Stimulated activated memory B cell treated with anti-CD40 and anti-IgM and Interleukin-4, amounts not matched to agents 10 μg/mL and 1 μg/mL and 100 μg/mL, for 72 hours (primary cell): ENCODE measurements at places on chromosomes 6 and 20.
A peak's percentile ranks its signal among the peaks of the same experiment; 100 is the strongest.

GRCh38 chr6:39347906-39348585, 25.5 kb upstream of the KCNK16 start:
- no peak for ATAC-seq

- ATAC-seq = no peak
These were observed 20.6 kb downstream of the NHLRC1 start for GRCh38 chr6:18101873-18102272.

DNA sequence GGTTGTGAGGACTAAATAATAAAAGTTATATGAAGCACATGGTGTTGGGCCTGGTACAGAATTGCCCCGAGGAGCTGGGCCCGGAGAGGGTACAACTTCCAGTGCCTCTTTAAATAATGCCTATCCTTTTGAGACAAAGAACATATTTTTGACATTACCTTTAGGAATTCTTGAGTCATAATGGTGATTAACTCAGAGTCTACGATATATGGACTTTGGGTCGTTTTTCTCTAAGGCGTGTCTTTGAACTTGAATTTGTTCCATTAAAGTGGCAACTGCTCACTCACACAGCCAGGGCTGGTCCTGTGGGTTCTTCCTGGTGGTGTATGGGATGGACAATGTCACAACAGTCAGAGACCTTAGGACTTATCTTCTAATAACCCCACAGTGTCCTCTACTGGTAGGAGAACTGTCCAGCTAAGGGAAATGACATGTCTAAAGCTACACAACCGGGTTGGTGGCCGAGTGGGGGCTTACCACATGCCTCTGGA, 106.5 kb downstream of the CDC5L start:
- ATAC-seq = no peak

DNA sequence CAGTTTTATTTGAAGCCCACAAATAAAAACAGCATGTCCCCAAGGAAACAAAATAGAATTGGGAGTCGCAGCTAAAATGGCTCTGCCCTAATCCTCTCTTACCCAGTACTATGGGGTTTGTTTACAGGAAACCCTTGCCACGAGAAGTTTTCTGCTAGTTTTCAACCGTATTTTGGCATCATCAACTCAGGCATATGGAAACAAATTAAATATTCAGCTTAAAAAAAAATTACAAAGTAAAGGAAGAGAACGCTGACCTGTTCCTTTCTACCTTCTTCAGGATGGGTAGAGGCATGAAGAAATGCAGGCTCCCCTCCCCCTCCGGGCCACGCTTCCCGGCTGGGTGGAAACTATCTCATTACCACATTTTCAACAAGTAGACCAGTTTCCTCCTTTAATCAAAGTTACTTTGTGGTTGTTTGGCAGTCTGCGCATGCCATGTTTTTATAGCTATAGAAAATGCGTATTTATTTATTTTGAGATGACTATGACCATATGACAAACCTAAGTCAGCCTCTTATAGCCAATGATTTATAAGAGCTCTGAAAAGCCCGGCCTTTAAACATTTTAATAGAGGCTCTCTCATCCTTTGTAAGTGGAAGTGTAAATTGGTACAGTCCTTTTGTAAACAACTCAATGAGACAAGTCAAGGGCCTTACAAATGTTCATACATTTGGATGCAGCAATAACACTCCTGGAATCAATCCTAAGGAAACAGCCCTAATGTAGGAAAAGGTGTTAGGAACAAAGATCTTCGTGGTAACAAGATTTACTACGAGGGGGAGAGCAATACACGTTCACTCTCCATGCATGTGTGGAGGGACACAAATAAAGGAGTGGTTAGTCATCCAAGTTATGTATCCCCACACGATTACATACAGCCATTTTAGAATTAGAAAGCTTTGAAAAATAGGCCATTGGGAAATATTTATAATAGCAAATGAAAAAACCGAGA, 16.1 kb upstream of the ZNF217 start:
- peak; percentile 73 for ATAC-seq

DNA sequence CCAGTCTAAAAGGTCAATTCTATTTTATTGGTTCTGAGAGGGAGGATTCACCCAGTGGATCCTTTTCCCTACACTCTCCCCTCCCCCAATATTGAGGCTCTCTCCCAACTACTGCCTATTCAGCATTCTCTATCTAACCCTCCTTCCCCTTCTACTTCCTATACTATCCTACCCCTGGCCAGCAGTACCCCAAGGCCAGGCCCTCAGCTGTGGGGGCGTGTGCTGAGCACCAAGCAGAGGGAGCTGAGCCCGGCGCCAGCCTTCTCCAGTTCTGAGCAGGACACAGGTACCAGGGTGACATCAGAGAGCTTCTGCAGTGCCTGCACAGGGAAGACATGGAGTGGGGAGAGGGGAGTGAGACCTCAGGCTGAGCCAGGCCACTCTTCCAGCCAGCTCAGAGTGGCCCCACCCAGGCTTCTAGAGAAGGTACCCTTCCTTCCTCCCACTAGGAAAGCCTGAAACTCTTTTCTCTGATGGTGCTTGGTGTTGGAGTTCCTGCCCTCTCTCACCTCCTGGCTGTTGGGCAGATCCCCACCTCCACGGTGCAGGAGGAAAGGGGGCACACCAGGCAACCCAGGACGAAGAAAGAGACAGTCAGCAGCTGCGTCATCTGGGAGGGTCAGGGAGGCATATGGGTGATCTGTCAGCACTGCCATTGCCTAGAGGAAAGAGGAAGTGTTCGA, 1.9 kb downstream of the DDAH2 start:
- ATAC-seq = peak; percentile 86

DNA sequence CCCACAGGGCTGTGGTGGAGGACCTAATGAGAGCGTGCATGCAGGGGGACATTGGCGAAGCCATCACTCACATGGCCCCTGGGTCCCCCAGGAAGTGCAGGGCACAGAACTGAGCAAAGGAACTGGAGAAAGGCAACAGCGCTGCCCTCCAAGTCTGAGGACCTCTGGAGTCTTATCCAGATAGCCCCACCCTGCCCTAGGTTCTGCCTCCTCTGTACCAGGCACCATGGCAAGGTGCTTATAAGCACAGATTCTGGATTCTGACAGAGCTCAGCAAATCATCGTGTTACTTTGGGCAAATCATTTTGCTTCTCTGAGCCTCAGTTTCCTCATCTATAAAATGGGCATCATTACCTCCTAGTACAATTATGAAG, 44.5 kb downstream of the SLC13A3 start:
- no peak for ATAC-seq
